NCI-H1105 (cell line): ENCODE measurements at places on chromosomes 5 and 9.

DNA sequence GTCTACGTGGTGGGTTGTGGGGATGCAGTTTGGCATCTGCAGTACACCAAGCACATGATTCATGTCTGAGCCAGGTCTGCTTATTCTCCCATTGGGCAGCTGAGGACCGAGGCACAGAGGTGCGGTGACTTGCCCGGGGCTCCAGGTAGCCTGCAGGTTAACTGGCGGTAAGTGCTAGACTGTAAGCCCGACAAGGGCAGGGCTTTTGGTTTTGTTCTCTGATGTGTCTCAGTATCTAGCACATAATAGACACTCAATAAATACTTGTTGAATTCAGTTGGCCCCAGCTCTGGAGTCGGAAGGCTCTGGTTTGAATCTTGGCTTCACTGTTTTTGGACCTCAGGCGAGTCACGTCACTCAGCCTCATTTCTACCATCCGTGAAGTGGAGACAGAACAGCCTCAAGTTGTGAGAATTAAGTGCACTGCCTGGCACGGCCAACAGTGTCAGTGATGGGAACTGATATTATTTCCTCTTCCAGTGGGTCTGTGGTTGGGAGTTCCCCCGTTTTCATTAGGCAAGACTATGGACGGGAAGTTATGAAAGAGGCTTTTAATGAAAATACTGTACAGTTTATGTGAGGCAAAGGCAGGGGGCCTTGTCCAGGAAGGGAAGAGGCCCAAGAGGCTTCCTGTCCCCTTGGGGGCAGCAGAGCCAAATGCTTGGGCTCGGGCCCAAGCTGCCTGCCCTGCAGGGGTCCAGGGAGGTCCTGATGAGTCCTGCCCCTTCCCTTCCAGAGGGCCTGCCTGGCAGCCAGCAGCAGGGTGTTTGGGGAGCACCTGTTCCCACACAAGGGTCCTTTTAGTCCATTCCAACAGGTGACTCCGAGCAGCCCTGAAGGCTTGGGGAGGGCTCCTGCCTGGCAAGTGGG is 3.3 kb downstream of the PRELID1 start:
- no peak for DNase-seq

- DNase-seq = no peak
Measured at GRCh38 chr9:109011231-109011671, 2.0 kb downstream of the CTNNAL1 start.

GRCh38 chr5:39760385-39761198 is 335.8 kb upstream of the DAB2 start:
- DNase-seq = no peak

- DNase-seq = no peak
Measured at GRCh38 chr9:92589923-92590322, 54.1 kb upstream of the ECM2 start.

GRCh38 chr5:10264604-10265003 is 14.5 kb downstream of the CCT5 start:
- DNase-seq = no peak

DNA sequence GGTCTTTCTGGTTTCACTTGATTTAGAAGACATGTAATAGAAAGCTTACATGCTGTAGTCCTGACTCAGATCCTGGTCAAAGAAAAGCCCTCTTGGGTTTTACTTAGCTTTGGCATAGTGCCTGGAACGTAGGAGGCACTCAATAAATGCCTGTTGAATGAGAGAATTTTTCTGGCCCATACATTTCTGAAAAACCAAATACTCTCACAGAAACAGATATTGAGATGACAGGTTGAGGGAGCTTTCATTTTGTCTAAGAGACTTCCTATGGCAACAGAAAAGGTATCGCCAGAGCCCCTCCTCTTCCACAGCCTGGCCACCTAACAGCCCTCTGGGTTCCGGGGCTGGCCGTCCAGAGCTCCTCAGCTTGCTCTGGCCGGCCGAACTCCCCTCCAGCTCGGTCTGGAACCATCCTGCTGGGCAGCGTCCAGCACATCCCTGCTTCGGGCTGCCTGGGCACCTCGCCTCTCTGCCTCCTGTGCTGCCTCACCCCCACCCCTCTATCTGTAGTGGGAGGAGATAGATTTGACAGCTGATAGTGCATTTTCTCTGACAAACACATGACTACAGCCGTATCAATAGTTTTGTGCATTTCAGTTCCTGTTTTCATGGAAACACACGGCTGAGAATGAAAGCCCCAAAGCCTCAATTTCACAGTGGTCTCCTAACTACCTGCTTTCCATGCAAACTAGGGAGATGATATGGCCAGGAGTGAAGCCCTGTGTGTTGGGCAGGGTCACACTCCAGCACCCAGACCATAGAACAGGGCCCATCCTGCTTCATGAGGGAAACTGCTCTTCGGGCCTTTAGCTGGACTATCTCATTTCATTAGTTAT is 1.1 kb downstream of the IL4 start:
- DNase-seq = no peak
